HL-60 (cell line): ENCODE measurements at places on chromosomes 2 and 18.

DNA sequence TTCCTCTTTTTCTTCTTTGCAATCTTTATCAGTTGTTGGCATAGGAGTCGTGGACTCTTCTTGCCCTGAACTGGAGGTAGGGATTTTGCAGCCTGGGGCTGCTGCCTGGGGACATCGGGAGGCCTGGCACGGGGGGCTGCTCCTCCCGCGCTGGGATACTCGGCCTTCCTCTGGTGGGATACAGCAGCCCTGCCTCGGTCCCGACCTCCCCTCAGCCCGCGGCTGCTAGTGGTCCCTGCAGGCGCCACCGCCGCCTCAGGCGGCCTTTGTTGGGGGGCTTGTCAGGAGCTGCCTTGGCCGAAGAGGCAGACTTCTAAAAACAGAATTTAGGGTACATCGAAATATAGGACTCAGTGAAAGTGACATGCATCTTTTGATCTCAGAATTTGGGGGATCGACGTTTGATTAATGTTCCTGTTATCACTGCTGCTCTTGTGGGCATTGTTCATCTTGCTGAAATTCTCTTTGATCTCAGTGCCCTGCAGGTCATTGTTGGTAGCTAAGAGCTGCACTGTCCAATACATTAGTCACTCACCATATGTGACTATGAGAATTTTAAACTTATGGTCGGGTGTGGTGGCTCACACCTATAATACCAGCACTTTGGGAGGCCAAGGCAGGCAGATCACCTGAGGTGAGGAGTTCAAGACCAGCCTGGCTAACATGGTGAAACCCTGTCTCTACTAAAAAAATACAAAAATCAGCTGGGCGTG, 16.3 kb downstream of the POLR2D start:
- DNase-seq = peak; percentile 39

GRCh38 chr2:135647836-135648579, 93.6 kb upstream of the UBXN4 start:
- no peak for DNase-seq

DNA sequence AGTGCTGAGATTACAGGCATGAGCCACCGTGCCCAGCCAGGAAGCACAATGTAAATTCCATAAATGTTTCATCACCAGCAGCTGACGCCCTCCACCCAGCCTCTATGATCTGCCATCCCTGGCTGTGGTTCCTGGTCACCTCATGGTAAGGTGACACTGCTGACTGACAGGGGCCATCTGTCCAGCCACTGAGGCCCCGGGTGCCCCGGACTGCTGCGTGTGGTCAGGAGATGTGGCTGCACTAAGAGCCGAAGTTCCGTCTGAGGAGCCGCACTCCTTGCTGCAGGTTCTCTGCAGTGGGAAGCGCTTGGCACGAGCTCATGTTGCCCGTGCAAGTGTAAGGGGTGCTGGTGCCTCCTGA, 10.9 kb downstream of the NTSR2 start:
- DNase-seq = no peak

DNA sequence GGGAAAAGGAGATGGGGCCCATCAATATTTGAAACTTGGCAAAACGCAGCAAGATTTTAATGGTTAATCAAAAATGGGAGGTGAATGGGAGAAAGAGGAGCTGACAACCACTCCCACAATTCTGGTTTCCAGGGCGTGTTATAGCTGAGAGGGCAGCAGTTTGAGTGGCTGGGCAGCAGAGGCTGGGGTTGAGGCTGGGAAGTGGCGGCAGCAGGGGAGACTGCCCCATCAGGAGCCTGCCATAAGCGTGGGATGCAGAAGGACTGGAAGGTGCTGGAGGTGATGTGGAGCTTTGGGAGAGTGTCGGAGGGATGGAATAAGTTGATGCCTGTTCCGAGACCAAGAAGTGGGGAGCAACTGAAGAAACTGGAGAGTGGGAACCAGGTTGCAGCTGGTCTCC, 48.9 kb upstream of the SH3RF3 start:
- DNase-seq = no peak

DNA sequence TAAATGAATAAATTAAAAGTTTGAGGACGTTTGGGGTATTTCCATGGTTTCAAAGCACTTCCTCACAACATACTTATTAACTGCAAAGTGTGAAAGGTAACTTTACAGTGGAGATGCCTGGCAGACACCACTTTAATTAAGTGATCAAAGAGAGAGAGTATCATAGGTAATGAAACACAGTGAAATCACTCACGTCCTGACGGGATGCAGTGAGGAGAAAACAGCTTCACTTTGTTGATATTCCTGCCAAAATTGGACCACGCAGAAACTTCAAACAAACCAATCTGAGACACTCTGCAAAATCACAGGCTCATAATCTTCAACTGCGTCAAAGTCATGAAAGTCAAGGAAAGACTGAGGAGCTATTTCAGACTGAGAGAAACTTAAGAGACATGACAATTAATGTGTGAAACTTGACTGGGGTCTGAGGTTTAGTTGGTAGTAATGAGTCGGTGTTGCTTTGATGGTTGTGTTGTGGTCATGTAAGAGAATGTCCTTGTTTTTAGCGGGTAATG, 66.0 kb upstream of the ITGB6 start:
- DNase-seq = no peak

DNA sequence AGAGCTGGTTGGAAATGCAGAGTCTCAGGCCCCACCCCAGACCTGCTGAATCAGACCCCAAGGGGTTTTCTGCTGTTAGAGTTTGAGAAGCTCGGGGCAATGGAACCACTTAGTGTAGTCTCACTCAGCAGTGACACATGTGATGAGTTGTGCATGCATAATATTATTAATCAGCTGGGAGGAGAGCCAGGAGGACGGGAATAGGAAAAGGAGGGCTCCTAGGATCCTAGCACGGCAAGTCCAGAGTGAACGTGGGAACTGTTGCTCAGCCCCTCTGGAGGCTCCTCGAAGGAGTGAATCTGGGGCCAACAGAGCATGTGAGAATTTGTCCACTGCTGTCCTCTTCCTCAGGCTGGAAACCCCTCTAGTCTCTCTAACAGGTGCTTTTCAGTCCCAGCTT, 87.1 kb downstream of the HS1BP3 start:
- DNase-seq = no peak

DNA sequence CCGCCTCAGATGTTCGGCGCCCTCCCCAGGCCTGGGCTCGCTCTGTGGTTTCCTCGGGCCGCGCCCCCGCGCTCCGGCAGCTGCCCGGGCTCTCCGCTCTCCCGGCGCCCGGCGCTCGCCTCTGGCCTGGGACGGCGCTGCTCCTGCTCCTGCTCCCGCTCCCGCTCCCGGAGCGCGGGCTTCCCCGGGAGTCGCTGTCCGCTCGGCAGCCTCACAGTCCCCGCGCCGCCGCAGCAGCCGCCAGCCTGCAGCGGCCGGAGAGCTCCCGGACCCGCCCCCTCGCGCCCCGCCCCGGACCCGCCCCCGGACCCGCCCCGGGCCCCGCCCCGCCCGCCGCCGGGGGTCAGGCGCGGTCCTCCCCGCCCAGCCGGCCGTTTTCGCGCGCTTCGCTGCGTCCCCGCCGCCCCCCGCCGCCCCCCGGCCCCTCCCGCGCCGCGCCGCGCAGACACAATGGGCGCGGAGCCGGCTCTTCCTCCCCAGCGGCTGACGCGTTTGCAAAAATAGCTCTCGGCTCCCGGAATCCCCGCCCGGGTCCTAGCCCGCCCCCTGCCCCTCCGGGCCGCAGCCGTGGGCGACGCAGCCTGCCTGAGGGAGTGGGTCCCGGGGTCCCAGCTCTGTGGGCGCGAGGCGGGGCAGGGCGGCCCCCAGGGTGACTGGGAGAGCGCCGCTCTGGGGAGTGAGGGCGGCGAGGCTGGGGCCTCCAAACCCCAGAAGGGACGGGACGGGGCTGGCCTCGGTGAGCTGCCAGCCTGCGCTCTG, at the start of gene ARL4C:
ARL4C (minus strand) TSS at position 247 of the 759 bp plus-strand sequence. CDS start 495 bp downstream, outside the sequence.
- no peak for DNase-seq

GRCh38 chr2:10533811-10534321, 85.7 kb upstream of the ODC1 start:
- peak; percentile 63 for DNase-seq

DNA sequence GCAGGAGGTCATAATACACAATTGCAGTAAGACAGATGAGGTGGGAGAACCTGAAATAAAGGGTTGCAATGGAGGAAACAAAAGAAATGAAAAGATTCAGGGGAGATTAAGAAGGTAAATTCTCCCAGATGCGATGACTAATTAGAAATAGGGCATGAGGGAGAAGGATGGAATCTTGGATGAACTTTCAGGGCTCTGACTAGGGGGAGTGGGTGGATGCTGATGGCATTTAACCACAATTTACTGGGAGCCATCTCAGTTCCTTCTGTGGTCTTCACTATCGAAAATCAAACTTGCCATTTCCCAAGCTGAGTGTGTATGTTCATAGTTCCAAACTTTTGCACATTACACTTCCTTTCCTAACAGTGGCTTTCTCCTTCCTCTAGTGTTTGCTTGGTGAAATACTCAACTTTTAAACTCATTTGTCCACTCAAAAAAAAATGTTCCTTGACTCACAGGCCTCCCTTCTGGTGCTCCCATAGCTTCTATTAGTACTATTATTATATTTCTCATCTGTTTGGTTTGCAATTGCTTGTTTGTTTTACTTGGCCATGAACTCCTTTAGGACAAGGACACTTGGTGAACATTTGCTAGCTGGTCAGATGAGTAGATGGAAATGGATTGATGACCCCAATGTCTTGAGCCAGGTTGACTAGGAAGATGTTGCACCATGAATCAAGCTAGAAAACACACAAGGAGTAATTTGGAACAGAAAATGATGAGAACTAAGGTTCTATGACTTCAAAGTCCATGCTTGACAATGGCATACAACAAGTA, 178.5 kb downstream of the DIS3L2 start:
- no peak for DNase-seq

DNA sequence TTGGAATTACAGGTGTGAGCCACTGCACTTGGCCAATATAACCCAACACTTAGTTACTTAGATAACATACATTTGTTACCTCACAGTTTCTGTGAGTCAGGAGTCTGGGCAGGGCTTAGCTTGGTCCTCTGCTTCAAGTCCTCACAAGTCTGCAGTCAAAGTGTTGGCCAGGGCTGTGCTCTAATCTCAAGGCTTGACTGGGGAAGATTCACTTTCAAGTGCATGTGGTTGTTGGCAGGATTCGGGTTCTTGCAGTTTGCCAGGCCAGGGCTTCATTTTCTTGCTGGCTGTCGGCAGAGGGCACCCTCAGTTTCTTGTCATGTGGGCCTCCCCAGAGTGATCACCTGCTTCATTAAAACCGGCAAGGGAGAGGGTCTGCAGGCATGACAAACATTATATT, 103.7 kb downstream of the SLC4A3 start:
- no peak for DNase-seq

DNA sequence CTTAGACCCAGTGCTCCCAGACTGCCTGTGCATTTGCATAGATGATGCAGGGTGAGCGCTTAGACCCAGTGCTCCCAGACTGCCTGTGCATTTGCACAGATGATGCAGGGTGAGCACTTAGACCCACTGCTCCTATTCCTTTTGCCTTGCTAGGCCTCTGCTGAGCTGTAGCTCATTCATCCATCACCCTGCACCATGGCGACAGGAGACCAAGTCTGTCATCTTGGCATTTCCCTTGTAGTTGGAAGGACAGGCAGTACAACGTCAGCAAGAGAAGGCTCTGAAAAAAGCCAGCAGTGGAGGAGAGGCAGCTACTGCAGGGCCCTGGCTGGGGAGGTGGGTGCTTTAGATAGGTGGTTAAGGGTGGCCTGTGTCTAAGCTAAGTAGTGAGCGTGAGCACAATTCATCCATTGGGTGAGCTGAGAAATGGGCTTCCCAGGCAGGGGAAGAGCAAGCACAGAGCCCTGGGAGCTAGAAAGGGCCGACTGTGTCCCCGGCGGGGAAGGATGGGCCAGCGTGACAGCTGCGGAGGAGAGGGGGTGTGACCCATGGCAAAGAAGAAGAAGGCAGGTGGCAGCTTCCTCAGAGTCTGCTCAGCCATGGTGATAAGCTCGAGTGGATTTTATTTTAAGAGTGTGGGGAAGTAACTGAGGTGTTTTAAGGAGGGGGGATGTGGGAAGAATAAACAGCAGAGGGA, 108.8 kb downstream of the LPIN1 start:
- DNase-seq = no peak

DNA sequence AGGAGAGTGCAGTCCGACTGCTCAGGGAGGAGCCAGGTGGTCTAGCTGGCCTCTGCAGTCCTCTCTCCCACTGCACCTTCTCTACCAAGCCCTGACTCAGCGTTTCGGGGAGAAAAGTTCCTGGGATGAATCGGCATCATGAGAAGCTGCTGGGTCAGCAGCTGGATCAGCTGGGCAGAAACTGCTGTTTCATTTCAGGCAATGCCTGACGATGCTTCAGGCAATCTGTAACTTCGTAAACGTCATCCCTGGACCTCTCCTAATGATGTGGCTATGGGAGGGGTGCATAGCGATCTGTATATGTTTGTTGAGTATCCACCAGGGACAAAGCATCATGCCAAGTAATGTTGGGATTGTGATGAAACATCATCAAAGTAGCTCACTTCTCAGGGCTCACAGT, 20.7 kb downstream of the LIPG start:
- no peak for DNase-seq

- no peak for DNase-seq
Observed at GRCh38 chr2:215967590-215968378, 45.6 kb downstream of the MREG start.

- DNase-seq = no peak
Observed at GRCh38 chr18:28086670-28087552, 90.0 kb downstream of the CDH2 start.

GRCh38 chr2:157894694-157895435, 18.7 kb upstream of the ACVR1 start:
- peak; percentile 14 for DNase-seq

DNA sequence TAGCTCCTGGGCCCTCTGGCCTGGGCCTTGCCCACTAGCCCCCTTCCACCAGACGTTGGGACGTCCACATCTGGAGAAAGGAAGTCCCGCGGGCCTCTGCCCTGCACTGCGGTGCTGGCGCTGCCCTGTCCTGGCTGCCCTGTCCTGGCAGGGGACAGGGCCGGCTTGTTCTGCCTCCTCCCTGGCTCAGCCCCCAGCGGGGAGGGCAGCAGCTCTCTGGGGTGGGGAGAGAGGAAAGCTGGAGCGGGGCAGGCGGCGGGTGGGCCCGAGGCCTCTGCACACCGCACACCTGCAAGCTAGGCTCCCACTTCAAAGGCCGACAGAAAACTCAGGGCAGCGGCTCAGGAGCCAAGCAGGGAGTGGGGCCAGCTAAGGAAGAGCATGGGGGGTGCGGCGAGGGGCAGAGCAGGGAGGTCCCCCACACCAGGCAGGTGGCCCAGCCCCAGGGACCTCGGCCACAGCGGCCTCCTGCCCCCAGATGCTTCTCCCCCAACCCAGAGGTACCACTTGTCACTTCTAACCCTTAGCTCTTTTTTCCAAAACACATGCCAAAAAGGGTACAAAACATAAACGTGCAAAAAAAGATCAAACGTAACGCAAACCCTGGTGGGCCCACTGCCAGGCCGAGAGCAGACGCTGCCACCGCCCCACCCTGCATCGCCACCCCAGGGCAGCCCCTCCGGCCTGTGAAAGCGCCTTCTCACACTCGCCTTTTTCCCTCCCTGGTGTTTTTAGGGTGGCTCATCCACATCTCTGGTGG, 13.5 kb downstream of the SNED1 start:
- no peak for DNase-seq
